Neural progenitor cell (in vitro differentiated cells): ENCODE measurements at places on chromosomes 6 and 20. TPM values are rescaled to one million over a fixed set of nuclear protein-coding genes. Genes with fewer than 3 reads are reported as not detected.

CCN5 gene
- total RNA-seq: not detected in 2 replicates

EMILIN3 gene
- total RNA-seq: 3.5 and 9.0 TPM in 2 replicates

OPRM1 gene
- total RNA-seq: not detected in 2 replicates

DNA sequence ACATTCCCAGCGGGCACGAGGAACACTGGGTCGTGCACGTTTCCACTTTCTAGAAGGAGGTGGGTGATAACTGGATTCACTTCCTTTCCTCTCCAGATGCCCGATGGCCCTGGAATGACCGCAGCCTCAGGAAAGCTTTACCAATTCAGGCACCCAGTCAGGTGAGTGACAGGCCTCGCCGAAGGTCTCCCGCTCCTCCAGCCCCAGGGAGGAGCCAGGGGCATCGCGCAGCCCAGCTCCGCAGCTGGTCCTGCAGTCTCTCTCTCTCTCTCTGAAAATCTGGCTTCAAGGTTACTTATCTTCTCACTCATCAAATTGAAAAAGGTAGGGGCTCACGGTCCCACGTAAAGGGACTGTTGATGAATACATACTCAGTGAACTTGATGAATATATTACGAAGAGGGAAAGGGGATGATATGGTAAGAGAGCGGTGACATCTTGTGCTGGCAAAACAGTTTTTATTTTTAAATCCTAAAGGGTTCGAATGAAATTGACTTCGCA, 891 bp downstream of the RIPPLY2 start:
- DNase-seq: peak; percentile 52

DNA sequence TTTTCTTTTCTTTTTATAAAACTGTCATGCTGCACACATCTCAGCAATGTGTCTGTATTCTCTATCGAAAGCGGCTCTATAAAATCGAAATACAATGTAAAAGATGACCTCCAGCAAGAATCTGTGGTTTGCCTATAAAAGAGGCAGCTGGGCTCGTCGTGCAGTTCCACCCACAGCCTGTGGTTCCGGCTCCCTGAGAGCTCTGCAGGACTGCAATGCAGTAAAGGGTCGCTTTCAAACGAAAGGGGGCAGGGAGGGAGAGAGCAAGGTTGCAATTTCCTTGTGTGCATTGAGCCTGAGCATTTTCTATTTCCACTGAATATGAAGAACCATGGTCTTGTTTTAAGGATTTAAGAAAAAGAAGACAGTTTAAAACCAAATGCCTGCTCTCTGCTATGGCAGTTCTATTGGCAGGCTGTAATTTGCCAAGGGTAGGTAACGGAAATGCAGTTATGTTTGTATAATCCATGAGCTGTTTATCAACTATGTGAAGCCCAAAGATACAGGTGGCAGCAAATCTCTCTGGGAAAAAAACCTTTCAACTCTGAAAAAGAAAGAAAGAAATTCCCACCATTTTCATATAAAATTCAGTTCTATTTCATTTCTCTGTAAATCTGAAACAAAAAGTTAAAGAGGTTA, 236.5 kb downstream of the HACE1 start:
- peak; percentile 51 for DNase-seq

DNA sequence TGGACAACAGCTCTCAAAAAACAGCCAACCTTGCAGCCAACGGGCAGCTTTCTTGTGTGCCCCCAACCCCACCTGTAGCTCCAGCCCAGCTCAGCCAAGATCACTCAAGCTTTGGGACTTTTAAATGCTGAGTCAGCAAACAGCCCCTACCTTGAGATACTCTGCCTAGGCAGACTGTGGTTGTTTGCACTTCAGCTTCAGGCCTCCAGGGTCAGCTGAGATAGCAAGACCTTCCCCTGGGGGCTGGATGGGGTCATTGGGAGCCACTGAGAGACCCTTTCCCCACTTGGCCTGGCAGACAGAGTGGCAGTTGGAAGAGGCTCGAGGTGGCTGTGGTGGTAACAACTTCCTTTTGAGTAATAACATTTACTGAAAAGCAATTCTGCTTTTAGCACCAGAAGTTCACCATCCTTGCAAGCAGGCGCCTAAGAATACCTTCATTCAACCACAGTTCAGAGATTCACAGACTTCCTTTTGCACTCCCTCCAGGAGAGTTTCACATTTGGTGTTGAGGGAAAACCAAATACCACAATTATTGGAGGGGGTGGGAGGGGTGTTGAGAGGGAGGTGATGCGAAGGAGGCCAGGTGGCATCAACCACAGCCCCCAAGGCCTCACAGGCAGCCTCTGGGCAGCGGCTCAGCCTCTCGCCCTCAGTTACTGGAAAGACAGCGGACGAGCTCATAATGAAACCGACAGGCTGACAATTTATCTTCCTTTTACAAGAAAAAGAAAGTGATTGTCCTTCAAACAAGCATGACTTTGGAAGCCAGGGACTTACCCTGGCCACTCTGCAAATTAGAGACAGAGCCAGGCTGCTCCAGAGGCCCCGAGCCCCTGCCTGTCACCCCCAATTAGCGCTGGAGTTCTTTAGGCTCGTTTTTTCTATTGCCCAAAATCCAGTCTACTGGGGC, 148.1 kb downstream of the CEBPB start:
- DNase-seq: peak; percentile 39
